ENCODE measurements at places on chromosomes 6 and 20. TPM values are rescaled to one million over a fixed set of nuclear protein-coding genes. Genes with fewer than 3 reads are reported as not detected.

The PIM1 gene
- 20.7 TPM for total RNA-seq

The PLA2G7 gene
- total RNA-seq = not detected

The ROS1 gene
- total RNA-seq = 0.47 TPM

DNA sequence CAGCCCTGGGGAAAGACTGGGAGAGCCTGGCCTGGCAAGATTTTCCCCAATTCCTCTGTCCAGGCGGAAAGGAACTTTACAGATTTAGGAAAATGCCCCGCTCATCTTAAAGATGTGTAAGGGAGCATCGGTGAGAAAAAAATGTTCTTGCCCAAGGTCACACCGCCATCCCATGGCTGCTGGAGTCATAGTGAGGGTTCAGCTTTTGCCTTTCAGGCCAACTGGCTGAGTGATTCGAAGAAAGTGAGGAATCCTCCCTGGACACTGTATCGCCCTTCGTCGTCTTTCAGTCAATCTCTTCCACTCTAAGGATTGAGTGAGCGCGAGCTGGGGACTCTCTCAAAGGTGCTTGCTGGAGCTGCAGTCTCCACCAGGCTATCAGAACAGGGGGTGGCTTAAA, 1.4 kb downstream of the WFDC2 start:
- DNase-seq = no peak

- DNase-seq = no peak
These were observed 84.1 kb downstream of the PRDM1 start for GRCh38 chr6:106170030-106170791.

DNA sequence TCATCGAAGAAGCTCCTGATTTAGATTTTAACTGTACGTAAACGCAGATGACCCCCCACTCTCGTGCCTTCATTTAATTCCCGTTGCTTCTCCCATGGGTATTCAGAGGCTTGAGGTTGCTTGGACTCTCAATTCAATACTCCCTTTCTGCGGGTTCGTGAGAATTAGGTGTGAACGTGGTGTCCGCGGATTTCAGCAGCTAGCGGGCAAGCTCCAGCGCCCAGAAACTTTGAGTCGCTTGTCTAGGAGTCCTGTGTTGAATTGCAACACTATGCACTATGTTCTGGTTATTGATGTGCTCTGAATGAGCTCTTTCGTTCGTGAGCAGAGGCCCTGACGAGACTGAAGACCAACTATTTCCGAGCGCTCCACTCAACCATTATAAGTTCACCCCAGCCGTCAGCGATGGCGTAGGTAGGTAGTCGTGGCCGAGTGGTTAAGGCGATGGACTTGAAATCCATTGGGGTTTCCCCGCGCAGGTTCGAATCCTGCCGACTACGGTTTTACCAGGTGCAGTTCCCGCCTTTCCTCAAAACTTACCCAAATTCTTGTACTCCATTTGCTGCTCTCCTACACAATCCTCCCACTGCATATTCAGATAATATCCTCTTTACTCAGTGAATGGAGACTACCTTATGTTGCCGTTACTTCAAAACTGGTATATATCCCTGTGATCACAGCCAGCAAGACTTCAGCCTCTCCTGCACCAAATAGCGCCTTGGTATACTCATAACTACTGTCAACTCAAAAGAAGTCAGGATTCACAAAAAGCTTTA, 72.6 kb upstream of the ZNF184 start:
- DNase-seq = peak; percentile 73

The LY6G6F gene
- not detected for total RNA-seq

The RIMS1 gene
- not detected for total RNA-seq

GRCh38 chr6:96211341-96211740, 195.6 kb downstream of the FUT9 start:
- no peak for DNase-seq

The GPLD1 gene
- 0.36 TPM for total RNA-seq

DNA sequence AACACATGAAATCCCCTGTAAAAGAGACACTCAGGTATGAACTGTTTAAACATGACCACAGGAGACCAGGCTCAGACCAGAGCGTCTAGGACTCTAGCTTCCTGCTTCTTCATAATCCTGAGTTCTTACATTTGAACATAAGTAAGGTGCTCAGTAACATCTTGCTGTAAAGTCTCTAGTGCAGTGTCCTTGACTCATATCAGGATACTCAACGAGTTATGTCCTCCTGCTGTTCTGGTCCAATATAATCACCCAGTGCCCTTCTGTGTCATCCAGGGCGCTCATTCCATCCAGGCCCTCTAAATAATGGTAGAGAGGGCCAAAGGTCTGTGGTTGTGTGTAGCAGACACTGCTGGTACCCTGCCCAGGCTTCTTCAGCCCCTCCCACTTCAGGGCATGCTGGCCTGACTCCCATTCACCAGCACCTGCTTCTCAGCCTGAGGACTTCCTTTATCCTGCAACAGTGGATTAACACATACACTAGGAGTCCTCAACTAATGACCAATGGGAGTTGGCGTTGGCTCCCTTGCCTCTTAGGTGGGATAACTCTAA, 66.8 kb upstream of the MOCS1 start:
- DNase-seq = no peak

The UBD gene
- total RNA-seq = not detected

The SIRPA gene
- total RNA-seq = 10.5 TPM
